ENCODE measurements at places on chromosomes 7 and 10. TPM values are rescaled to one million over a fixed set of nuclear protein-coding genes. Genes with fewer than 3 reads are reported as not detected.
A peak's percentile ranks its signal among the peaks of the same experiment; 100 is the strongest.

- peaks cover 11% of the 10 kb centered on the region for H3K4me1 ChIP-seq
- peaks cover 26% of the 10 kb centered on the region for H3K36me3 ChIP-seq
- H3K4me3 ChIP-seq: no peak overlapping the region
- no peaks in the 10 kb centered on the region for H3K27me3 ChIP-seq
- peak overlapping the region; percentile 3 for H3K27ac ChIP-seq
Measured at GRCh38 chr7:127667017-127667670, 15.2 kb downstream of the SND1 start.

DNA sequence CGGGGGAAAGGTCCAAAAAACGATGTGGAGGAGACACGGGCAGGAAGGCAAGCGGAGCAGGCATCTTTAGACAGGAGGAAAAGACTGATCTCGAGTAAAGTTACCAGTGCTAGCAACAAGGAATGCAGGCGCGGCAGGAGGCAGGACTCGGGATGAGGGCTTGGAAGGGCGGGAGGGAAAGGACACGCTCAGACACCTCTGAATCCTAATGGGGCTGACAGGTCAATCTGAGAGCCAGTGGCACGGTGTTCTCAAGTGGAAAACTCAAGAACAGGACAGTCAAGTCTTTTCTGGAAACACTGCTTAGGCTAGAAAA, 155.3 kb upstream of the COBL start:
- H3K27ac ChIP-seq: no peak overlapping the region
- H3K27me3 ChIP-seq: no peaks in the 10 kb centered on the region
- DNase-seq: no peak
- no peak overlapping the region for H3K4me3 ChIP-seq
- H3K36me3 ChIP-seq: no peaks in the 10 kb centered on the region

DNA sequence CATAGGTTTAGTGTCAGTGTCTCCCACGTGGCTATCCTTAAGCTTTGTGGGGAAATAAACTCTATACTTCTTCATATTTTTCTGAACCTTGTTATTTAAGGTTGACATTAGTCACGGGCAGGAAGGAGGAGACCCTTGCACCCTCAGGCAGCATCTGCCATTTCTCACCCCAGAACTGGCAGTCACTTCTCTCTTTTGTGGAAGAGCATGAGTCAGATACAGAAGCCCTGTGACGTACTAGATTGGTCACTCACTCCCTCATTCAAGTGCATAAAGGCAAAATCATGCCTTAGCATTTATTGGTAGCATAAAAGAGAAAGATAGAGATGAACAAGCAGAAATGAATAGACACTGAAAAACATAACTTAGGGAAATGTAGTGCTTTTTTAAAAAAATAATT, 206.0 kb upstream of the MDFIC start:
- H3K27ac ChIP-seq: no peak overlapping the region
- no peak for DNase-seq
- H3K27me3 ChIP-seq: peaks cover 4% of the 10 kb centered on the region
- H3K4me3 ChIP-seq: no peak overlapping the region

- DNase-seq: no peak
- no peaks in the 10 kb centered on the region for H3K27me3 ChIP-seq
- H3K36me3 ChIP-seq: no peaks in the 10 kb centered on the region
- no peak overlapping the region for H3K27ac ChIP-seq
- no peak overlapping the region for H3K4me3 ChIP-seq
Measured at GRCh38 chr10:29837586-29837985, 202.8 kb upstream of the SVIL start.

SPDYE11 gene
- polyA plus RNA-seq: not detected

GRCh38 chr10:123766761-123767160, 100.6 kb downstream of the GPR26 start:
- H3K4me1 ChIP-seq: no peaks in the 10 kb centered on the region
- no peaks in the 10 kb centered on the region for H3K36me3 ChIP-seq
- H3K27me3 ChIP-seq: no peaks in the 10 kb centered on the region
- no peak for DNase-seq

- no peak overlapping the region for H3K27ac ChIP-seq
- no peaks in the 10 kb centered on the region for H3K27me3 ChIP-seq
- no peak overlapping the region for H3K4me3 ChIP-seq
- H3K4me1 ChIP-seq: no peaks in the 10 kb centered on the region
- H3K36me3 ChIP-seq: peaks cover 24% of the 10 kb centered on the region
- no peak for DNase-seq
Measured at GRCh38 chr7:77765481-77765880, 32.8 kb downstream of the TMEM60 start.

- H3K36me3 ChIP-seq: no peaks in the 10 kb centered on the region
- no peak overlapping the region for H3K4me3 ChIP-seq
Measured at GRCh38 chr7:16455591-16455990, 9.9 kb downstream of the SOSTDC1 start.

DNA sequence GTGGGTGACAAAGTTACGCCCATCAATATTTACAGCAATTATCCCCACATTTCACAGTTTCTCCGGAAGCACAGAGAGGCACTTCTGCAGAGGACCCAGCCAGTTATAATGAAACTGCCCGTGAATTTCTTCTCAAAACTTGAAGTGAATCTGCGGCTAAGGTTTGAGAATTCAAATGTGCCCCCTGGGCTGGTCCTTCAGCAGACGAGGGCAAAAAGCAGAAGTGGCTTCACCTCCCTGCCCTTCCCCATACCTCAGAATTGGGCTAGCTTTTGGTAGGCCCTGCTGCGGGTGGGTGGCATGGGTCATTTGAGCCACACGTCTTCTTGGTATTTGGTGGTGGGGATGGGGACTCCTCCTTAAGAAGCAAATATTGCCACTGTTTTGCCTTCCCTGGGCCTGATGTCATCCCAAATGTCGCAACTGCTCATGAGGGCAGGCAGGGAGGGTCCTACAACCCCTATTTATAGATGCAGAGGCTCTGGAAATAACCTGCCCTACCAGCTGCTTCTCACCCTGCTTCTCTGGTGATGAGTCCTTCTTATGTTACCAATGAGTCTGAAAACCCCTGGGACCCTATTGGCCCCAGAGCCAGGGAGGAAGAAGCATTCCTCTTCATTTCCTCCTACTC, 16.6 kb upstream of the WDFY4 start:
- DNase-seq: no peak
- no peaks in the 10 kb centered on the region for H3K4me1 ChIP-seq
- no peaks in the 10 kb centered on the region for H3K36me3 ChIP-seq
- H3K4me3 ChIP-seq: no peak overlapping the region
- H3K27me3 ChIP-seq: no peaks in the 10 kb centered on the region

DNA sequence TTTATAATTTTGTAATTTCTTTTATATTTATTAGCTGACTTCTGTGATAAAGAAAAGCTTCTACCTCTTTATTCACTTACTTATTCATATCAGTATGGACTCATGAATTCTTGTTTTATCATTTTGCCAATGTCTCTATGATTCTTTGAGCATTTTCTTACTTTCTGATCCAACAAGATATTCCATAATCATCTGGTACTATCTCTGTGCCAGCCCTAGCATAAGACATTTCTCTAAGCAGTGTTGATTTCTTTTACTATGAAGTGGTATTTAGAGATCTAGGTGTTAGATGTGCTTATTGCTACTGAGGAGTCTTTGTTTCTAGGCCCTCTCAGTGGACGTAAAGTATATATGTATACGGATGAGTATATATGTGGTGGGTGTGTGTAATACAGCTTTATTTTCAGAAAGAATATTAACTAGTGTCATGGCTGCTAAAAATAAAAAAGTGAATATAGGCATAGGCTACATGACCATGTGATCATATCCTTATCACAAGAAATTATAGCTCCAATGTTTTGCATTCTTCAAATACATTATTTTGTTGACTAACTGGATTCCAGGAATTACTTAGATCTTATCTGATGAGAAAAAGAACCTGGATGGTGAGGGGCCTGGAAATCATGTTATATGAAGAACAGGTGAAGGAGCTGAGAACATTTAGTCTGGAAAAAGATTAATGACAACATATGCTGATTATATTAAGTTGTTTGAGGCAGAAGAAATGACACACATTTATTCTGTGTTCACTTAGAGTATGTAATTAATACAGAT, 13.1 kb downstream of the PHTF2 start:
- peaks cover 14% of the 10 kb centered on the region for H3K4me1 ChIP-seq
- no peaks in the 10 kb centered on the region for H3K27me3 ChIP-seq
- H3K4me3 ChIP-seq: no peak overlapping the region
- H3K36me3 ChIP-seq: no peaks in the 10 kb centered on the region
- H3K27ac ChIP-seq: peak overlapping the region; percentile 80
- no peak for DNase-seq

OR2A1 gene
- polyA plus RNA-seq: not detected

DNA sequence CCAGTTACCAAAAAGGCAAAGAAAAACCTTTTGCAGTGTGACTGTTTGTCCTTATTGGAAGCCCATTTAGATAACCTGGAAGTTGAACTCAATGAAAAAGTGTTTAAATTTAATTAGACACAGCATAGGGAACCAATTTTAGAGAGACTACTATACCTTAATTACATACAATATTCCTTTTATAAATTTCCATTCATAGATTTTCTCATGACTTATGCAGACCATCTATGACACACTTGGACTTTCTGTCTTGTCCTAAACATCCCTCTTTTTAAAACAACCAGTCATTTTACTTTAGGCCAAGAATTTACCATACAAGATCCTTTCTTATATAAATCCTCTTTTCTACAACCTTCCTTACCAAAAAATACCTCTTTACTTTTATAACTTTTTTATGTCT, 61.6 kb downstream of the MTURN start:
- DNase-seq: no peak
- H3K4me1 ChIP-seq: no peaks in the 10 kb centered on the region
- H3K27me3 ChIP-seq: no peaks in the 10 kb centered on the region
- no peak overlapping the region for H3K4me3 ChIP-seq

DNA sequence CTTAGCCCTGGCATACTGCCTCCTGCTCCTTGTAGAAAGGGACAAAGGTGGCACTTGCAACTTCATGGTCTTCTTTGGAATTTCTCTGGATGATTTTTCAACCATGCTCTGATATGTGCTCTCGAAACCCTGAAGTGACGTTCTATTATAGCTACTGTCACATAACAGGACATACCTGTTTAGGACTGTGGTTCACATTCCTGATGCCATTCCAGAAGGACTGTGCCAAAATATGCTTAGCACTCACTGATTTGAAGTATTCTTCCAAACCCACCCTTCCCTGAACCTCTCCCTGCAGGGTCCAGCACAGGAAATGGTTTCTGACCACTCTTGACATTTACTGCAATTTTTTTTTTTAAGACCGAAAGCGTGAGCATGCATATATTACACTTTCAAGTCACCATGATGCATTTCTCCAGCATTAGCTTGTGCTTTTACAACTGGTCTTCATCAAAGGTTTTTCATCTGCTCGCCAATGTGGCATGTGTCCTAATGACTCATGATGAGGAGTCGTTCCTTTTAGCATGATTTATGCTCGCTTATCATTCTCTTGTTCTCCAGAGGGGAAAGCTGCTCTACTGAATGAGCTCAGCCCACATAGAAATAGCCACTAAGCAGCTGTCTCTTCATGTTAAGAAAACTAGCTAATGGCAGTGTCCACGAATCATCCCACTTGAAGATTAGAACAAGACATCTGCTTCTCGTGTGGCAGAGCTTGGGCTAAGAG, 135.2 kb downstream of the ADAM12 start:
- no peaks in the 10 kb centered on the region for H3K36me3 ChIP-seq
- no peaks in the 10 kb centered on the region for H3K27me3 ChIP-seq
- no peak for DNase-seq

AOC1 gene
- not detected for polyA plus RNA-seq

GRCh38 chr10:116542007-116542677, 3.6 kb upstream of the PNLIP start:
- H3K4me3 ChIP-seq: no peak overlapping the region
- H3K4me1 ChIP-seq: no peaks in the 10 kb centered on the region
- DNase-seq: no peak
- H3K27me3 ChIP-seq: no peaks in the 10 kb centered on the region
- H3K36me3 ChIP-seq: no peaks in the 10 kb centered on the region

- H3K4me1 ChIP-seq: peaks cover 4% of the 10 kb centered on the region
- H3K4me3 ChIP-seq: no peak overlapping the region
- H3K36me3 ChIP-seq: no peaks in the 10 kb centered on the region
- H3K27me3 ChIP-seq: no peaks in the 10 kb centered on the region
- H3K27ac ChIP-seq: no peak overlapping the region
Measured at GRCh38 chr7:45685619-45686240, 111.6 kb downstream of the ADCY1 start.

CNNM2 gene
- polyA plus RNA-seq: 4.0 TPM

DNA sequence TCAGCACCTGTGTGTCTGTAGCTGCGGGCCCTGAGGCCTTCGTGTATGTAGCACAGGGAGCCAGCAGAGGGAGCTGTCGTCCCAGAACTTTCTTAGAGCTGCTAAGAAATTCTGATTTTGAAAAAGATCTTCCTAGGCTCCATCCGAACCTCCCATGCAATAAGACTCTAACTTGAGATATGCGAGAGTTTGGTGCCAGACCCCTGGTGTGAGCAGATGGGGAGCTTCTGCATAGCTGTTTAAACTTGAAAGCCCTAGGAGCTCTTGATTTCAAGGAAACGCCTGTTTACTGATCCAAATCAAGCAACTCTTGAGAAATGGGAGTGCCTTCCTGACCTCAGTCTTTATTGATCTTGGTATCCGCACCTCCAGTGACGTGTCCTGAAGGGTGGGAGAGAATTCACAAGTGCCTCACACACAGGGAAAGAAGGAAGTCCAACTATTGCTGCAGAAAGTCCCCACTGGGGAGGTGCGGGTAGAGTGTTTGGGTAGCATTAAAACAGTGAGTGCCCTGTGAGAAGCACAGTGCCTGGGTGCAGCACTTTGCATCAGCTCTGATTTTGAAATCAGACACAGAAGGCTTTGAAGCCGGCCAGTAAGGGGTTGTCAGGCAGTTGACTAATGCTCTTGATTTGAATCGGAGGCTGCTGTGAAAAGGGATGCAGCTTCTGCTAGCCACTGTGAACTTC, 66.4 kb upstream of the STRIP2 start:
- no peak overlapping the region for H3K27ac ChIP-seq
- H3K4me1 ChIP-seq: no peaks in the 10 kb centered on the region
- H3K27me3 ChIP-seq: no peaks in the 10 kb centered on the region
- no peak overlapping the region for H3K4me3 ChIP-seq
- DNase-seq: peak; percentile 80
- H3K36me3 ChIP-seq: no peaks in the 10 kb centered on the region

All from SK-N-SH (cell line).